ENCODE measurements at places on chromosomes 13 and 19.

- peak; percentile 71 for DNase-seq
Measured at GRCh38 chr13:51317262-51317661, 22.2 kb upstream of the SERPINE3 start.

- no peak for DNase-seq
Measured at GRCh38 chr13:22126433-22127021, 455.7 kb downstream of the FGF9 start.

DNA sequence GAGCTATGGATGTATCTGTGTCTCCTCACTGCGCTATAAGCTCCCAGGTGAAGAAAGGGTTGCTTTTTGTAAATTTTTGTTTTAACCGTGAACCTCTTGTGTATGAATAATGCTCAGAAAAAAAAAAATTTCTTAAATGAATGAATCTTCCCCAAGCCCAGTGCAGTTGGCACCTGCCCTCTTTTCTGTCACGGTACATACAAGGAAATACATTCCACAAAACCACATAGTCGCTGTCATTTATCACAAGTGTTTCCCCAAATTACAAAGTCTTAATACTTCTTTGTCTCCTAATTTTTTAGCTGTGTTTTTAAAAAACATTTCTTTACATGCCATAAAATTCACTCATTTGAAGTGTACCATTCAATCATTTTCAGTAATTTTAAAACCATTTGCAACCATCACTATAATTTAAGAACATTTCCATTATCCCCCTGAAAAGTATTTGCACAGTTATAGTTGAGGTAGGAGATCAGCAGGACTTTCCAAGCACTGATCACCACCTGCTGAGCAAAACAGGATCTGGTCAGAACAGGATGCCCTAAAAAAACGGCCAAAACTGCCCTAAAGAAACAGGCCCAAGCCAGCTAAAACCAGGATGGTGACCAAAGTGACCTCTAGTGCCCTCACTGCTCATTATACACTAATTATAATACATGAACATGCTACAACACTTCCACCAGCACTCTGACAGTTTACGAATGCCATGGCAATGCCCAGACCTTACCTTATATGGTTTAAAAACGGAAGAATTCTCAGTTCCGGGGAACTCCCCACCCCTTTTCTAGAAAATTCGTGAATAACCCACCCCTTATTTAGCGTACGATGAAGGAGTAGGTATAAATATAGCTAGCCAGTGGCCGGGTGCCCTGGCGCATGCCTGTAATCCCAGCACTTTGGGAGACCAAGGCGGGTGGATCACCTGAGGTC is 1.3 kb upstream of the TEX30 start:
- DNase-seq: no peak

DNA sequence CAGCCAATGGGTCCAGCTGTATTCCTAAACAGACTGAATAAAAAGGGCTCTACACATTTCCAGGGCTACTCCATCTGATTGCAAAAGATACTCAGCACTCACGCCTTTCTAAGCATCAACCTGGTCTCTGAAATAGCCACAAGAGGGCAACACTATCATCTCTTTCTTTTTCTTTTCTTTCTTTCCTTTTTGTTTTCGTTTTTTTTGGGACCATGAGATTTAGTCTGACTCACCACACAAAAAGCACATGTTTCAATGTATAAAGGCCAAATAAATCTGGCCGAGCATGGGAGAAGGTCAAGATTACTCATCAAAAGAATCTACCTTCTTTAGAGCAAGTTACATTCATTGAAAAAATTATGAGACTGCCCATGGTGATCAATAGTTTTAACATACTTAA is 805.6 kb upstream of the ARGLU1 start:
- DNase-seq: peak; percentile 77

GRCh38 chr19:2111425-2111824 is 14.7 kb downstream of the IZUMO4 start:
- DNase-seq: no peak

DNA sequence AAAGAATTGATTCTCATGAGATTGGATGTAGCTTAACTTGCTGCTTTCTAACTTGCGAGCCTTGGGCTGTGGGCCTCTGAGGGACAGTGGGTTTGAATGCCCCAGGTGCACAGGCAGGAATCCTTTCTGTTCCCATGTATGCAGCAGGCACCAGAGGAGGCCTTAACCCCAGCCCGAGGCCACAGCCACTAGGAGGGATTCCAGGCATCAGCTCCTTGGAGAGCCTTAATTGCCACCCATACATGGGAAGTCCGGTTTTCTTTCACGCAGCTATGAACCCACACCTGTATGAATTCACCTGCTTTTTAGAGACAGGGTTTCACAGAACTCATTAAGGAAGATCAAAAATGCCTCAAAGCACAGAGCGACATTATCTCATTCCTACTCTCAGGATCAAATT is 117.9 kb downstream of the CRYL1 start:
- DNase-seq: no peak
